Stimulated activated CD4-positive, alpha-beta T cell treated with anti-CD3 and anti-CD28 coated beads, Interleukin-2, amount 100 ng/mL, for 24 hours (primary cell): ENCODE measurements at places on chromosomes 11 and 22.

DNA sequence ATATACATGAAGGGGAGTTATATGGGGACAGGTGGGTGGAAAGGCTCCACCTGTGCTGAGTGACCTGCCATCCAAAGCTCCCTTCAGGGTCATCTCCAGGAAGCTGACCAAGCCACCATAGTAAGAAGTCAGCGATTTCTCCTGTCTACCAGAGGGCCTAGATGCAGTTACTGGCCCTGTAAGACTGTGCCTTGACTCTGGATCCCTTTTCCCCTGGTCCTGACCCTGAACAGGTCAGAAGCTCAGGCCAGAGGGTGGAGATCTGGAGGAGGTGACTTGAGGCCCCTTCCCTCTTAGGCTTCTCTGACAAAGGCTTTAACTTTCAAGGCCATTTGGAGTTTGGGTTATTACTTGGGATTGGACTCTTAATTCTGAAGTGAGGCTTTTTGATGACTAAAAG lies 69.7 kb downstream of the GDPD4 start:
- DNase-seq: no peak

- DNase-seq: no peak
These were observed 32.7 kb upstream of the CCDC34 start for GRCh38 chr11:27395556-27396258.

- no peak for DNase-seq
These were observed 27.1 kb downstream of the HPS5 start for GRCh38 chr11:18294862-18295261.

DNA sequence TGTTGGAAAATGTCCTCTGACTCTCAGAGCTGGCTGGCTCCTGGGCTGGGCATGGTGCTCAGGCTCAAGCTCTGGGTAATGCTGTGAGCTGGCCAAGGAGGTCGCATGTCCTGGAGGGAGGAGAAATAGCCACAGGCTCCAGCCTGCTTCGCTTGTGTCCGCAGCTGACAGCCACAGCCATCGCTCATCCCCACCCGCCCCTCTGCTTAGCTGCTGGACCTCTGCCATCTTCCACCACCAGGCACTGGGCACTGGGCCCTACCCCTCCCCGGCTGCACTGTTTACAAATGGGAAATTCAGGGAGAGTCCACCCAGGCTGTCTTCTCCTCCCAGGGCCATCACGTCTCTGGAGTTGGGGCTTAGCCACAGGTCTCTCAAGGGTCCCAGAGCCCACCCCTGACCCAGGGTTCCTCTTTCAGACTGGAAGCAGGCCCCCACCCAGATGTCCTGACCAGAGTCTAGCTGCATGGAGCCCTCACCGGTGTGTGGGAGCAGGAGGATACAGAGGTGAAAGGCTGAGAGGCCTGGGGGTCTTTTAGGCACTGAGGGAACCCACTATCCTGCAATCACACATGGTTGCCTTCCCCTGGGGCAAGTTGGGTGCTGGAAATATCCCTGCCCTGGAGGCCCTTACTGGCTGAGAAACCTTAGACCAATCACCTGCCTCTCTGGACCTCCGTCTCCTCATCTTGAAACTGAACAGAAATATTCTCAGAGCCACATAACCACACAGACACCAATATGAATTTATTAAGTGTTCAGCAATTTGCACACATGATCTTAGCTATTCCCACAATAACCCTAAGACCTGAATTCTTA lies 62.7 kb downstream of the CD82 start:
- no peak for DNase-seq

GRCh38 chr11:79185351-79185750 lies 255.5 kb downstream of the TENM4 start:
- DNase-seq: no peak

- no peak for DNase-seq
These were observed 62.6 kb upstream of the PHF21B start for GRCh38 chr22:45072322-45072903.

GRCh38 chr11:32781721-32782120 lies 12.7 kb downstream of the CCDC73 start:
- no peak for DNase-seq

DNA sequence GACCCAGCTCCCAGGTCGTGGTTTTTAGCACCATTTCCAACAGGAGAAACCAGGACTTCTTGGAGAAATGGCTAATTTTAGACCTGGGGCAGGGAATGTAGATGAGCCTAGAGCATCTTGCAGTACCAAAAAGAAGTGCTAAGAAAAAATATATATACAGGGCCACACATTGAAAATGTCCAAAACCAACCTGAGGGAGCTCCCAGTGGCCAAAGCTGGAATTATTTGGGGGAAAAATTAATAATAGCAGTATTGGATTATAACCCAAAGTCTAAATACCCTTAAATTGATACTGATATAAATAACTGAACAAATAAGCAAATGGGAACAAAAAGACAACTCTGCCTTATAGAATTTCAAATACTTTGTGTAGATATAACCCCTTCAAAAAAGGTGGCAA lies 108.0 kb downstream of the PARVA start:
- no peak for DNase-seq

DNA sequence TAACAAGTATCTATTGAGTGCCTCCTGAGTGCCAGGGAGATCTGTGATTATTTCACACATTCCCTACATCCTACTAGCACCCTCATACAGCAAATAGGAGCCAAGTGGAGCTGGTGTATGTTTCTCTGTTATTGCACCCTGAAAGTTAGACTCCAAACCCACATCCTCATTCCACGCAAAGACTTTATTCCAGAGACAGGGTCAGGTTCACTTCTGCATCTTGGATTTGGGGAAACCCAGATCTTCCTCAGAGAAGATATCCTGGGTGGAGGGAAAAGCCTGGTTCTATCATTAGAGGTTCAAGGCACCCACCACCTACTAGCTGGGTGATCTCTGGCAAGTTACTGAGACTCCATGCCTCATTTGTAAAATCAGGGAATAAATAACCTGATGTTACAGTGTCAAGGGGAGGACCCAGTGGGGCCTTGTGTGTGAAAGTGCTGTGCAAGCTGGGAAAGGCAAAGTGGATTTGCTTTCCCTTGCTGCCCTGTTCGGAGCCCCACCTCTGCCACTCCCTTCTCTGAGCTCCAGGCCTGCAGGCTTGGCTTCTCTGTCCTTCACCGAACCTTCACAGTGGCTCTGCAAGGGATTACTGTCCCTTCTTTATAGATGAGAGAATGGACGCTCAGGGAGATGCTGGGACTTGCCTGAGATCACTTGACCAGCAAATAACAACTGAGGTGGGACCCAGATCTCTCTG lies 991 bp upstream of the SLCO2B1 start:
- no peak for DNase-seq

GRCh38 chr11:62169448-62169847 lies 20.6 kb upstream of the SCGB1D1 start:
- no peak for DNase-seq

GRCh38 chr11:37298173-37298572 lies 700.1 kb upstream of the RAG2 start:
- DNase-seq: no peak

GRCh38 chr22:35544827-35545226 lies 4.2 kb downstream of the RASD2 start:
- DNase-seq: no peak

GRCh38 chr22:17990147-17990546 lies 34.2 kb downstream of the MICAL3 start:
- no peak for DNase-seq

- DNase-seq: no peak
These were observed 212.8 kb downstream of the DSCAML1 start for GRCh38 chr11:117584056-117584830.
